ENCODE measurements at places on chromosomes 3 and 15. TPM values are rescaled to one million over a fixed set of nuclear protein-coding genes. Genes with fewer than 3 reads are reported as not detected.

GRCh38 chr3:107810171-107811071 is 280.4 kb downstream of the CD47 start:
- DNase-seq: no peak

- no peak for DNase-seq
These were observed 2.8 kb downstream of the FYCO1 start for GRCh38 chr3:45992821-45993221.

Gene TAMM41
- 19.7 TPM for total RNA-seq

DNA sequence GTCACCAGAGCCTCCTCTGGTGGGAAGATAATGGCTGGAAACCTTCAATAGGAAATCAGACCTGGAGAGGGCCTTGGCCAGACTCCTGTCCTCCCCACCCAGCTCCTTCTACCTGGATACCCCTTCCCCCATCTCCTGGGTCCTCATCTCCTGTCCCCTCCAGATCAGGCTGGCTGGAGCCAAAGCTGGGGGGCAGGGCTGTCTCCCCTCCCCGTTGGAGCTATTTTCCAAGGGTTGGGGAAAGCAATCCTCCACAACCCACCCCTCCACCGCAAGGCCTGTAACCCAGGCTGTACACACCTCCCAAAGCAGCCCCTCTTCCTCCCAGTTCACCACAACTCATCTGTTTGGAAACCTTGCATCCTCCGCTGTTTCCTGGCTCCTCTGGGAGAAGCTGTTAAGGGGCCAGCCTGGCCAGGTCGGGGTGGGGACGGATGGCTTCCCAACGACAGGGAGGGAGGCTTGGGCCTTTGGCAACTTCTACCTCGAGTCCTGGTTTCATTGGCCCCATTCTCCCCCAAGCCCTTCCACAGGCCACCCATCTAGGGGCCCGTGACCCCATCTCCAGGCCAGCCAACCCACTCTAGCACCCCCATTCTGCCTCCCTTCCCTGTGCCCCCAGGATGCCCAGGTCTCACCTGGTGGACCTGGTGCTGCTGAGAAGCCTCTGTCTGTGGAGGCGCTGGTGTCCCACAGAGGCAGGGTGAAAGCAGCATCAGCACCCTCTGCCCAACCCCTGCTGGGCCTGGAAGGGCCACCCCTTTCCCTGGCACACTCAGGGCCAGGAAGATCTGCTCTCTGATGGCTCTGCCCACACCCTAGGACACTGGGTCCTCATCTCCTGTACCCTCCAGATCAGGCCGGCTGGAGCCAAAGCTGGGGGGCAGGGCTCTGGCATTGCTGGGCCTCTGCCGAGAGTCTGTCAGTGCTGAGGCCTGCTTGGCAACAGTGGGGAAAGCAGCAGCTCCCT is 22.1 kb upstream of the GOLGA6C start:
- DNase-seq: peak; percentile 60

DNA sequence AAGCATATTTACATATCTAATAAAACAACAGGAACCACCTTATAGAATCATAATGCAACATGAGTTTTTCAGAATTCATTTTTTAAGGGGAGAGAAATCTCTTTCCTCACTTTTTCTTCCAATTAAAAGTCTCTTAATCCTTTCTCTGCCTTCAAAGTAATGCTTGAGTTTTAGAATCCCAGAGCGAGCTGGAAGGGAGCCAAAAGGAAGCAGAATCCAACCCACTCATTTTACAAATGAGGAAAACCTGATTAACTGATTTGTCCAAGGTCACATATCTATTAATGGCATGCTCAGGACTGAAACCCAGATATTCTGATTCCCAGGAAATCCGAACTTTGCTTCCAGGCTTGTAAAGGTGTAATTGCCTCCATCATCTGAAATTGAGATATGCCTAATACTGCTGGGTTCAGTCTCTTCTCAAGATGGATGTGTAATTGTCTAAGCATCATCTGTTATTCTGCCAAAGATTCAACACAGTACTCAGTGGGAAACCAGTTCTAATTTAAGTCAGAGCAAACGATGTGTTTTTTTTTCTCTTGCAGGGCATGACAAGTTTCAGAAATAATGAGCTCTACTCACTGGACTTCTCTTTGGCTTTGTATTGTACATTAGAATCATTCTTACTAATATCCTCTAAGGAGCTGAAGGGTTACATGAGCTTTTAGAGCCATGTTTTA is 481.4 kb upstream of the CFAP20DC start:
- DNase-seq: no peak

DNA sequence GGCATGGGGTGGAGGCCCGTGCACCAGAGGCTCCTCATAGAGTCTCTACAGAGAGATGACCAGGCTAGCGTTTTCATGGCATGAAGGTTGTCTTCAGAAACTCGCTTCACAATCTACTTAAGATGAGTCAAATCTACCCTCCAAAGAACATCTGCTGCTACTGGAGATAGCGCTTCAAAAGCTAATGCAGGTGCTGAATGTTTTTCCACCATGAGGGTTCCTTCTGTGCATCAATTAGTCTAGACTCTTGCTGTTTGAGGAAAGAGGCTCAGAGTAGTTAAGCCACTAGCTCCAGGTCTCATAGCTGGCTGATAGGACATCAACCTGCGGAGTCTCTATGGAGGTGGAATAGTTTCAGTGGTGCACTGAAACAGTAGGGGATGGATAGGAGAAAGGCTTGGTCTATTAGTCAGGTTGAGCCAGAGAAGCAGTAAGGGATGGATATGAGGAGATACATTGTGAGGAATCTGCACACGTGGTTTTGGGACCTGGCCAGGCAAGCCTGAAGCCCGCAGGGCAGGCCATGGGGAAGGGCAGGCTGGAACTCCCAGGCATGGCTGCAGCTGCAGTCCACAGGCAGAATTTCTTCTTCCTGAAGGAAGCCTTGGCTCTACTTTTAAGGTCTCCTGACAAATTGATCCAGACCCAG is 117.5 kb downstream of the APBA2 start:
- DNase-seq: no peak

DNA sequence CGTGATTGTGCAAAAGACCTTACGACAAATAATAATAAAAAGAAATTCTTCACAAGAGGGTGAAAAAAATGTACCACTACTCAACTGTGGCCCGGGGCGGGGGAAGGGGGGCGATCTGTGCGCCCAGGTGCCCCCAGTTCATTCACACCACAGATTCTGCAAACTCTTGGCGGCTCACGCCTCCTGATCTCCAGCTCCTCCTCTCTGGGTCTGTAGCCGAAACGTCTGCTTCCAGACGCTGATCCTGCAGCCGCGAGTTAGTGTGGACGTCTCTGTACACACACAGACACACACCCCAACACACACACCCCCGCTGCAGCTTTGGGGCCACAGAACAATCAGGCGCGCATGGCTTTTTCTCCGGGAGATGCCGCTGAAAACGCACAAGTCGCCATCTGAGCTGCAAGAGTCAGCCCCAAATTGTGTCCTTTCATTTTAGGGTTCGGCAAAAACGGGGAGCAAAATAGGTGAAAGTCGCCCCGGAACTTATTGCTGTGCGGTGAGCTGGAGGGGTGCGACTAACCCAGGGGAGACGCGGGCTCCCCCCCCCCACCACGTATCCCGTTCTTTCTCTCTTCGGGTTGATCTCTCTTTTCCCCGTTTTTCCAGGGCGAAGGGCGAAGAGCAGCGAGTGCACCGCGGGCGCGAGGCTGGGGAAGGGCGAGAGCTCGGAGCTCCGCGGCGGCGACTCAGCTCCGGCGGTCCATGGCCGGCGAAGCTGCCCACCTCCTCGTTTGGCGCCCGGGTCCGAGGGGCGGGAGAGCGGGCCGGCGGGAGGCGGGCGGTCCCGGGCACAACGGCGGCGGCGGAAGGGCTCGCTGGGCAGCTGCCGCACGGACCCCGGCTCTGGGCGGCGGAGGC is 505 bp upstream of the WNT5A start:
- DNase-seq: no peak

Gene EPHB3
- 1.6 TPM for total RNA-seq

Gene AADACL2
- 0.22 TPM for total RNA-seq

Gene P2RY12
- 5.7 TPM for total RNA-seq

Gene AMT
- total RNA-seq: 1.2 TPM

Gene HRG
- not detected for total RNA-seq

Gene CSPG5
- 2.0 TPM for total RNA-seq

GRCh38 chr15:51443282-51443914 is 101.9 kb downstream of the GLDN start:
- DNase-seq: no peak

- no peak for DNase-seq
These were observed 244.0 kb upstream of the THBS1 start for GRCh38 chr15:39336926-39337325.

- DNase-seq: no peak
These were observed 171.5 kb downstream of the ZMAT3 start for GRCh38 chr3:178900029-178900646.

Gene RTP1
- not detected for total RNA-seq

Gene GOLGA6D
- not detected for total RNA-seq

- no peak for DNase-seq
These were observed 43.0 kb upstream of the ATP2C1 start for GRCh38 chr3:130850843-130851242.

GRCh38 chr15:92021792-92022191 is 168.3 kb downstream of the SLCO3A1 start:
- no peak for DNase-seq

Gene NDN
- 49.5 TPM for total RNA-seq

GRCh38 chr15:88077296-88078020 is 179.1 kb downstream of the NTRK3 start:
- DNase-seq: no peak

Gene ACAP2
- total RNA-seq: 53.9 TPM

GRCh38 chr3:25888892-25889524 is 99.1 kb downstream of the OXSM start:
- no peak for DNase-seq

DNA sequence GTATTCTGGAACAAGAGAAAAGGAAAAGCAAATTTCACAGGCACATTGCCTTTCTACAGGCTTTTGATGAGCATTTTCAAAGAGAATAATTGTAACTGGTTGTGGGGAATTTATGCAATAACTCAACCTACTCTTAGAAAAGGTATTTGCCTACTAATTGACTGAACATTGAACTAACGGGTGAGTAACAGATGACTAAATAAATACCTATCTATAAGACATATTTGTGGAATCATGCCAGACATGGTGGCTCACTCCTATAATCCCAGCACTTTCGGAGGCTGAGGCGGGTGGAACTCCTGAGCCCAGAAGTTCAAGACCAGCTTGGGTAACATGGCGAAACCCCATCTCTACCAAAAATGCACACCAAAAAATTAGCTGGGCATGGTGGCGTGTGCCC is 367.7 kb downstream of the CGGBP1 start:
- no peak for DNase-seq

- no peak for DNase-seq
These were observed 598.8 kb downstream of the TUSC7 start for GRCh38 chr3:117308353-117308752.

- DNase-seq: no peak
These were observed 815.1 kb downstream of the VGLL3 start for GRCh38 chr3:86175593-86176444.

Gene CLRN1
- total RNA-seq: not detected

DNA sequence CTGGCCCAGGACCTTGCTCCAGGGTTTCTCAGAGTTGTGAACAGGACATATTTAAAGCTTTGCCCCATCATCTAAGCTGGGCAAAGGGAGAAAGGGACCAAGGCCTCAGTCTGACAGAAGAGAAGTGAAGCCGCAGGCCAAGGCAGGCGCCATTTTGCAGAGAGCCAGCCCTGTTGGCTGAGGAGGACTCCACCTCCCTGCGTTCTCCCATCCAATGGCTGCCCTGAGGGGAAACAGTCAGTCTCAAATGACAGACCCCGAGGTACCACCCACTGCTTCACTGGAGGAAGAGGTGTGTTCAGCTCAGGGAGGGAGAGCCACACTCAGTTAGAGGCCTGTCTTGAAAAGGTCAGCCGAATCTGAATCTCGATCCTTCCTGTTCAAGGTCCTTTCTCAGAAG is 86.1 kb downstream of the ADAMTS17 start:
- peak; percentile 67 for DNase-seq

Gene CHDH
- total RNA-seq: 1.4 TPM

- DNase-seq: no peak
These were observed 25.5 kb downstream of the ZXDC start for GRCh38 chr3:126450219-126450618.

GRCh38 chr3:178382449-178383061 is 153.7 kb upstream of the KCNMB2 start:
- DNase-seq: no peak

Gene SLC12A8
- total RNA-seq: 2.3 TPM

Gene OGG1
- 14.4 TPM for total RNA-seq

Gene EBLN2
- total RNA-seq: 5.0 TPM

DNA sequence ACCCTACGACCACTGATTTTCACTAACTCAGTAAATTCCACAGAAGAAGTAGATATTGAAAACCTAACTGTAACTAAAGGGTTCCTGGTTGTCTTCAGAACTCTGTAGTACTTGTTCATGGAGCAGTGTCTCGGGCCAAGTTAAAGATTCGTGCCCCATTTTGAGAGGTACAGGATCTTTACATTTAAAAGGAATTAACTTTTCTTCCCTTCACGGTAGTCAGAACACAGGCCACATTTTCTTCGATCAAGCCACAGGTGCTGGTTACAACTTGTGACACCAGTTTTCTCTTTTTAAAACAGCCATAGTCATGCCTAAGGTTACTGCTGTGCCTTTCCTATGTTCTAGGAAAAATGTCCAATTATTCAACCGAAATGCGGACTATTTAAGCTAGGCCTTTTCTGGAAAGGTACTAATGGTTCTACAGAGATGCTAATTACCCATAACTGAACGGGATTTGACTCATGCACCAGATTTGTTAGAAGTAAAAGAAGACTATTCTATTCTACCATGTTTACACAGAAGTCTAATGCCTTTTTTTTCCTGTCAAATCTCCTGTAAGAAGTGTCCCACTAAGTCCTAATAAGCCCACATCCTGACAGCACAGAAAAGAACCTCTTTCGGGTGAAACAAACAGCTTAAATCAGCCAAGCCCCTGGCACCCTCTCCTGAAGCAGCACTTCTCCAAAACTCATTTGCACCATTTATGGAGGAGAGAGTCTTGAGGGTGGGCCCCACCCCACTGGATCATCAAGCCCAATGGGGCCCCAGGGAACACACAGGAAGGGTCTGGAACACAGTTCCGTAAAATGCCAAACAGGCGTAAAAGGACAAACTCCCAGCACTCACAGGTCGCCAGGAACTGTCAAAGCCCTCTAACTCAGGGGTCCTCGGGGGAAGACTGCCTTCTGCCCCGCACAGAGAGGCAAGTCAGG is 1.9 kb downstream of the LRIG1 start:
- DNase-seq: no peak

DNA sequence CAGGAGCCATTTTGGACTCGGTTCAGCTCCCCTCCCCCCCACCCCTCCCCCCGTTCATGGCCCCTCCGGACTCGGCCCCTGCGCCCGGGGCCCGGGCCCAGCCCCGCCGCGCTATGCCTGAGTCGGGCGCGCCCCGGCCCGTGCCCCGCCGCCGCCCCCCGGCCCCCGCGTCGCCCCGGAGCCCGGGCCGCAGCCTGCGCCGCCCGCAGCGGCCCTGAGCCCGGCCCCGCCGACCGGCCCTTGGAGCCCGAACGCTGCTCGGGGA is 155 bp downstream of the ACVR2B start:
- DNase-seq: no peak
